ENCODE measurements at places on chromosomes 12 and 14. TPM values are rescaled to one million over a fixed set of nuclear protein-coding genes. Genes with fewer than 3 reads are reported as not detected.

DNA sequence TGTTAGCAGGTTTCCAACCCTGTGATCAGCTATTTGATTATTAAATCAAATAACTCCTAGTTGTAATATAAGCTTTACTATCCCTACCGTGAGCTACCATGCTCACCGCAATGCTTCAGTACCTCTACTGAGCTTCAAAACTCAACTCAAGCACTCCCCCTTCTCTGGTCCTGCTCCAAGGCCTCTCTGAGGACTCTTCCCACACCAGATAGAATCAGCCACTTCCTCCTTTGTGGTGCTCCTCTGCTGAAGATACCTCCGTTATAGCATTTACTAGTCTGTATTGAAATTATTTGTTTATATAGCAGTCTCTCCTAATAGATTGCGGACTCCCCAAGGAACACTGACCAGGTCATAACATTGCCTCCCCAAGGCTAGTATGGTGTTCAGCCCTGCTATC is 17.5 kb downstream of the AREL1 start:
- peaks cover 2% of the 10 kb centered on the region for H3K27me3 ChIP-seq
- no peak for DNase-seq

DNA sequence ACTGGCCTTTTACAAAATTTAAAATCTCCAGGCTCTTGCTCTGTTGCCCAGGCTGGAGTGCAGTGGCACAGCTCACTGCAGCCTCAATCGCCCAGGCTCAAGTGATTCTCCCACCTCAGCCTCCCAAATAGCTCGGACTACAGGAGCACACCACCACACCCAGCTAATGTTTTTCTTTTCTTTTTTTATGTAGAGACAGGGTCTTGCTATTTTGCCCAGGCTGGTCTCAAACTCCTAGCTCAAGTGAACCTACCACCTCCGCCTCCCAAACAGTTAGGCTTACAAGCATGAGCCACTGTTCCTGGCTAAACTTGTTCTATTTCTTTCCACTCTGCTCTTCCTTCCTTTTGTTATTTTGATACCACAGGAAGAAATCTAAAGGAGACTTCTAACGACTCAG is 15.2 kb downstream of the SYNJ2BP start:
- no peak for DNase-seq
- no peak overlapping the region for H3K27ac ChIP-seq
- peaks cover 5% of the 10 kb centered on the region for H3K27me3 ChIP-seq
- no peak overlapping the region for H3K4me3 ChIP-seq

The LIN52 gene
- total RNA-seq: 9.8 TPM

- no peak for DNase-seq
- H3K4me3 ChIP-seq: no peak overlapping the region
- no peaks in the 10 kb centered on the region for H3K36me3 ChIP-seq
- no peaks in the 10 kb centered on the region for H3K4me1 ChIP-seq
- peaks cover 4% of the 10 kb centered on the region for H3K27me3 ChIP-seq
- no peak overlapping the region for H3K27ac ChIP-seq
Measured at GRCh38 chr14:99075061-99075460, 196.9 kb downstream of the BCL11B start.

DNA sequence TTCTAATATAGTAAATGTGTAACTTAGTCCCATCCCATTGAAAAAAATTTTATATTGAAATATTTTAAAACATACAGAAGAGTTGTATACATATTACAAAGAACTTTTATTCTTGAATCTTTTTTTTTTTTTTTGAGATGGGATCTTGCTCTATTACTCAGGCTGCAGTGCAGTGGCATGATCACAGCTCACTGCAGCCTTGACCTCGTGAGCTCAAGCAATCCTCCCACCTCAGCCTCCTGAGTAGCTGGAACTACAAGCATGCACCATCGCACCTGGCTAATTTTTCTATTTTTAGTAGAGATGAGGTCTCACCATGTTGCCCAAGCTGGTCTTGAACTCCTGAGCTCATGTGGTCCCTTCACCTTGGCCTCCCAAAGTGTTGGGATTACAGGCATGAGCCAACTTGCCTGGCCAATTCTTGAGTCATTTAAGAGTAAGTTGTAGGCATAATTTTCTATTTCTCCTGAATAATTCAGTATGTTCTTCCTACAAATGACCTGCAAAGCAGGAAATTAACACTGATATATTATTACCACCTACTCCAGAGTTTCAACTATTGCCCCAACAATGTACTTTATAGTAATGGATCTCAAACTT is 153.0 kb upstream of the BMP4 start:
- H3K4me3 ChIP-seq: no peak overlapping the region
- no peaks in the 10 kb centered on the region for H3K27me3 ChIP-seq
- peak overlapping the region; percentile 7 for H3K27ac ChIP-seq
- DNase-seq: no peak
- peaks cover 50% of the 10 kb centered on the region for H3K4me1 ChIP-seq
- H3K36me3 ChIP-seq: no peaks in the 10 kb centered on the region

- H3K27me3 ChIP-seq: no peaks in the 10 kb centered on the region
- no peak overlapping the region for H3K27ac ChIP-seq
- no peaks in the 10 kb centered on the region for H3K4me1 ChIP-seq
- no peak overlapping the region for H3K4me3 ChIP-seq
- H3K36me3 ChIP-seq: no peaks in the 10 kb centered on the region
- DNase-seq: no peak
Measured at GRCh38 chr12:26406391-26406790, 211.0 kb downstream of the SSPN start.

The CD163L1 gene
- total RNA-seq: 8.7 TPM

- DNase-seq: no peak
- H3K36me3 ChIP-seq: peaks cover 36% of the 10 kb centered on the region
- peaks cover 61% of the 10 kb centered on the region for H3K4me1 ChIP-seq
- H3K27me3 ChIP-seq: no peaks in the 10 kb centered on the region
- H3K27ac ChIP-seq: no peak overlapping the region
- no peak overlapping the region for H3K4me3 ChIP-seq
Measured at GRCh38 chr14:71533390-71533789, 398.8 kb upstream of the RGS6 start.

DNA sequence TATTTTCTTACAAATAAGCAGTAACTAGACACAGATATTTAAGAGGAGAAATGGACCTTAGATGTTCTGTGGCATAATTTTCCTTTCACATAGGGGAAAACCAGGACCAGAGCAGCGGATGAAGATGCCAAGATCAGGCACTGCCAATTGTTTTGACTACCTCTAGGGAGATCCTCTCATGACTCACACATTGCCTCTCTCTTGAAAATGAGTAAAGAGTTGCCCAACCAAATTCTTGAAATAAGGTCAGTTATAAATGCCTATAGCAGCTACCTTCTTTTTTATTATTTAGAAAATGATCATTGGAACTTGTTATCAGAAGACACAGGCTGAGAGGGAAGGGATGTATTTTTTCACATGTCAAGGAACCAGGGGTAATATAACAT is 263.4 kb upstream of the PLEKHG7 start:
- peaks cover 10% of the 10 kb centered on the region for H3K4me1 ChIP-seq
- peaks cover 3% of the 10 kb centered on the region for H3K27me3 ChIP-seq
- H3K27ac ChIP-seq: no peak overlapping the region
- H3K4me3 ChIP-seq: no peak overlapping the region
- DNase-seq: peak; percentile 27

GRCh38 chr12:93892423-93893268 is 215.5 kb downstream of the CRADD start:
- peaks cover 47% of the 10 kb centered on the region for H3K4me1 ChIP-seq
- no peak overlapping the region for H3K4me3 ChIP-seq
- peaks cover 4% of the 10 kb centered on the region for H3K36me3 ChIP-seq

DNA sequence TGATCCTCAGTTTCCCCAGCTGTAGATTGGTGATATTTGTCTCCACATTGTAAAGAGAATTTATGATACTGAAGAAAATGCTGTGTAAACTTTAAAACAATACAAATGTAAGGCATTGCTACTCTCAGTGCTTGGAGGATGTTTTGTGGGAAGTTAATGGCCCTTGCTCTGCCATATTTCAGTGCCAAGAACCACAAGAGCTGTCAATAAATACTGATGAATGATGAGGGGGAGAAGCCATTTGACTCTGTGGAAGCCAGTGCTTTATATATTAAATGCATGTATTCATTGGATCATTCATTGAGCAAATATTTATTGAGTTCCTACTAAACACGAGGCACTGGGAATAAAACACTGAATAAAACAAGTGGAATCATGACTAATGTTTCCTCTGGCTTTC is 30.8 kb downstream of the CACNA1C start:
- peaks cover 59% of the 10 kb centered on the region for H3K4me1 ChIP-seq
- H3K27ac ChIP-seq: peak overlapping the region; percentile 48
- peaks cover 18% of the 10 kb centered on the region for H3K36me3 ChIP-seq

- no peak overlapping the region for H3K27ac ChIP-seq
- peaks cover 2% of the 10 kb centered on the region for H3K27me3 ChIP-seq
- DNase-seq: no peak
- H3K4me3 ChIP-seq: no peak overlapping the region
- no peaks in the 10 kb centered on the region for H3K4me1 ChIP-seq
Measured at GRCh38 chr12:121251838-121252237, 41.9 kb downstream of the P2RX4 start.

The ACOT6 gene
- total RNA-seq: not detected

The NEK9 gene
- total RNA-seq: 80.9 TPM

DNA sequence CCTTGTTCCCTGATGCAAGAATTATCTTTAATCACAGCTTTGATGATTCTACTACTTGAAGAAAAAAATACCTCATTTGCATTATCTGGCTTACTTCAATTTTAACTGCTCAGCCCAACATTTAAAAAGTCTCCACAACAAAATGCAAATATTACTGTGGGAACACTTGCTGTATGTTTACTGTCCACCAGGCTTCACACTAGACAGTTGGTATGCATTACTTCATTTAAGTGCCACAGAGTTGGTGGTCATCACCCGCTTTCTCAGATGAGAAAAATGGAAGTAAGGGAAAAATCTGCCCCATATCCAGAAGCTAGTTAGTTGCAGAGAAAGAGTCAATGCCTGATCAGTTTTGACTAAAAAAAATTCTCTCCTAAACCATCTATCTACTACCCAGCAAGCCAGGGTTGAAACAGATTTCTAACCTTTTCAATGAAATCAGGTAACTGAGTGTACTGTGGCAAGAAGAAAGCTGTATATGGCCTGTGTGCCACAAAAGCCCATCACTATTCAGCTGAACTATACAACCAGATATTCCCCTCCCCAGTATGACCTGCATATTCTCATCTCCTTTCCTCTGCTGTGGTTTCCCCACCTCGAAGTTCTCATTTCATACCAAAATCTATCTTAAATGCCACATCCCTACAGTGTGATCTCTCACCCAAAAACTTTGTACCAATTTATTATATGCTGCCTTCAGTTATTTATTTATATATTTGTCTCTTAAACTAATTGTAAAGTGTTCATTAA is 90.3 kb downstream of the ATP2B1 start:
- no peaks in the 10 kb centered on the region for H3K27me3 ChIP-seq
- H3K36me3 ChIP-seq: peaks cover 25% of the 10 kb centered on the region
- no peak for DNase-seq
- peaks cover 16% of the 10 kb centered on the region for H3K4me1 ChIP-seq
- H3K4me3 ChIP-seq: no peak overlapping the region

DNA sequence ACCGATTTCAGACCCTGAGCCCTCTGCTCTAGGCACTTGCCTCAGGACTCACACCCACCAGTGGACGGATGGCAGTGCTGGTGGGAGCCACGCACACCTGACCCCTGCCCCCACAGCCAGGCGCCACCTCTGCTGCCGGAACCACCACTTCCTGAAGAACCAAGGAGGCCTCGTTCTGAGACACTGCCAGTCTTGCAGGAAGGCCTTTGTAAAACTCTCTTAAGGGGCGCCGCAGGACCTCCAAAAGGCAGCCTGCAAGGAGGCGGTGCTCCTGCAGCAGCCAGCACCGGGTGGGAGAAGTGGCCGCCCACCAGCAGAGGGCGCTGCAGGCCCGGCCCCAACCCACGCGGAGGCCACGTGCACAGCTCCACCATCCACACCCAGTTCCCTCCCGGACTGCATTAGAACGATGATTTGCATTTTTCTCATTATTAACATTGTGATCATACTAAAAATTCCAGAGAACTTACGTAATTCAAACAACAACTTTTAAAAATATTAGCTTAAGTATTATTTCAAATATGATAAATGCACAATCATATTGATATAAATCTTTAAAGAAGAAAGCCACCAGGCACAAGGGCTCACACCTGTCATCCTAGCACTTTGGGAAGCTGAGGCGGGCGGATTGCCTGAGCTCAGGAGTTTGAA is 12.8 kb downstream of the STX2 start:
- H3K27me3 ChIP-seq: no peaks in the 10 kb centered on the region
- peaks cover 20% of the 10 kb centered on the region for H3K4me1 ChIP-seq
- no peak overlapping the region for H3K4me3 ChIP-seq
- peak; percentile 64 for DNase-seq
- H3K36me3 ChIP-seq: peaks cover 18% of the 10 kb centered on the region
- peak overlapping the region; percentile 40 for H3K27ac ChIP-seq

DNA sequence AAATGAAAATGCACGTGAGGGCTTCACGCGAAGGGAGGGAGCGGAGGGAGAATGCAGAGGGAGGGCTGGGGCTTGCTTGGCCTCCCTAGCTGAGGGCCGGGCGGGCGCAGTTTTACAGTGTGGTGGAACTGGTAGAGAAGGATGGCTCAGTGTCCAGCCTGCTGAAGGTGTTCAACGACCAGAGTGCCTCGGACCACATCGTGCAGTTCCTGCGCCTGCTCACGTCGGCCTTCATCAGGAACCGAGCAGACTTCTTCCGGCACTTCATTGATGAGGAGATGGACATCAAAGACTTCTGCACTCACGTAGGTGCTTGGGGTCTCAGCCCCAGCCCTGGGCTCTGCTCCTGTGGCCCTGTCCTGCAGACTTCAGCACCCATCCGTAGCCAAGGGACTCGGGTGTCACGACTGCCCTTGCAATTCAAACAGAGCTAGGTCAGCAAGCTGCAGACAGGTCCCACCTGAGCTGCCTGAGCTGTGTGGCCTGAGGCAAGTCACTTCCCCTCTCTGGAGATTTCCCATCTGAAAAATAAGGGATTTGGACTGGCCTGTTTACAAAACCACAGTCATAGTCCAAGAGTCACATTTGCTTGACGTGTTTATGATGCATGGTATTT is 18.4 kb downstream of the OTUB2 start:
- H3K27me3 ChIP-seq: peaks cover 4% of the 10 kb centered on the region
- peaks cover 33% of the 10 kb centered on the region for H3K4me1 ChIP-seq
- H3K27ac ChIP-seq: no peak overlapping the region
- H3K4me3 ChIP-seq: no peak overlapping the region

- peaks cover 34% of the 10 kb centered on the region for H3K27me3 ChIP-seq
- H3K4me1 ChIP-seq: peaks cover 18% of the 10 kb centered on the region
- H3K36me3 ChIP-seq: no peaks in the 10 kb centered on the region
- DNase-seq: no peak
- no peak overlapping the region for H3K4me3 ChIP-seq
Measured at GRCh38 chr12:53809005-53809404, 57.2 kb upstream of the CISTR start.

DNA sequence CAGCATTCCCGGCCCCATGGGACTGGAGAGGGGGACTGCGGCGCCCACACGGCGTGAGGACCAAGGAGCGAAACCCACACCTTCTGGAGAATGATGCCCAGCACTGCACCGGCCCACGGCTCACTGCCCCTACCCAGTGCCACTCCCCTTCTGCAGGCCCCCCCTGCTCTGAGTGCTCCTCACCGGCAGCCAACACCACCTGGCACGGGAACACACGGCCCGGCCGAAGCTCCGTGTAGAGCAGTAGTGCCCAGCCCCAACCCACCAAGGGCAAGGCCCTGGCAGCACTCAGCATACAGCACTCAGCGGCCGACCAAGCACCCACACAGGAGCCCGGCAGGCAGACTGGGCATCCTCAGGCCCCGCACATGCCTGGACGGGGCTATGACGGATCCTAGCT is 13.4 kb downstream of the BTBD6 start:
- H3K27me3 ChIP-seq: no peaks in the 10 kb centered on the region
- no peak overlapping the region for H3K4me3 ChIP-seq
- H3K27ac ChIP-seq: no peak overlapping the region
- peaks cover 5% of the 10 kb centered on the region for H3K36me3 ChIP-seq

- peaks cover 11% of the 10 kb centered on the region for H3K4me1 ChIP-seq
- H3K27ac ChIP-seq: no peak overlapping the region
- H3K27me3 ChIP-seq: peaks cover 4% of the 10 kb centered on the region
- H3K4me3 ChIP-seq: no peak overlapping the region
- no peaks in the 10 kb centered on the region for H3K36me3 ChIP-seq
Measured at GRCh38 chr14:22190411-22191191, 398.4 kb downstream of the DAD1 start.

Measured in HFFc6 (cell line).